ENCODE measurements at places on chromosomes 6 and 20.

- DNase-seq = no peak
Observed at GRCh38 chr20:10157549-10157948, 61.1 kb upstream of the SNAP25 start.

- no peak for DNase-seq
Observed at GRCh38 chr6:135088281-135088680, 33.7 kb upstream of the HBS1L start.

DNA sequence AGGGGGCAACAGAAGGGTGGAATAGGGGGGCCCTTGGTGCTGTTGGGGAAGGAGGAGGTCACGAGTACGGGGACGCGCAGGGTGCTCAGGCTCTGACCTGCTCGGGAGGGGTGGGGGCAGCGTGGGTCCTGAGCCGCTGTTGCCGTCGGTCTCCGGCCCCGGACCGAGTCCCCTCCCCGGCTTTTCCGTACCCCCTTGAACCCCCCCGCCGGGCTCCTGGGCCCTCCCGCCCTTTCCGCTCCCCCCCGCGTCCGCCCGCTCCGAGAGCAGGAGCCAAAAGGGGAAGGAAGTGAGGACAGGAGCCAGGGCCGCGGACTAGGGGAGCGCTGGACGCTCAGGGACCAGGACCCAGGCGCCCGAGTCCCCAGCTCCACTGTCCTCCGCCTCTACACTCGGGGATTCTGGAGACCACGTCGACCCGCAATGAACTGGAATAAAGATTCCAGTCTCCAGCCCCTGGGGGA lies at the start of gene RGL2:
Gene RGL2 (minus strand): TSS at position 170 of the 464 bp plus-strand sequence. CDS start 332 bp downstream, outside the sequence.
- DNase-seq = no peak

- no peak for DNase-seq
Observed at GRCh38 chr6:111461860-111462259, 21.2 kb downstream of the REV3L start.

DNA sequence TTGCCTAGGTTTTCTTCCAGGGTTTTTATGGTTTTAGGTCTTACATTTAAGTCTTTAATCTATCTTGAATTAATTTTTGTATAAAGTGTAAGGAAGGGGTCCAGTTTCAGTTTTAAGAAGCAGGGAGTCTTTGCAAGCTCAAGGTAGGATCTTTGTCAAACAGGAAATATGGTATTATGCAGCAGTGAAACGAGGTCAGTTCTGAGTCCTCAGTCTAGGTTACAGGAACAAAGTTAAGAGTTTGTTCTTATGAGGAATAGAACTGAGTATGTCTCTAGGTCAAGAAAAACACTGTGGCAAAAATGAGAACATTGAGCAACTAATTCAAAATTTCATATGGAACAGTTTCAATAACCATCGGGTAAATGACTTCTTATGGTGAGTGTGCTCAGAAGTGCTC lies 63.6 kb downstream of the GCLC start:
- no peak for DNase-seq

DNA sequence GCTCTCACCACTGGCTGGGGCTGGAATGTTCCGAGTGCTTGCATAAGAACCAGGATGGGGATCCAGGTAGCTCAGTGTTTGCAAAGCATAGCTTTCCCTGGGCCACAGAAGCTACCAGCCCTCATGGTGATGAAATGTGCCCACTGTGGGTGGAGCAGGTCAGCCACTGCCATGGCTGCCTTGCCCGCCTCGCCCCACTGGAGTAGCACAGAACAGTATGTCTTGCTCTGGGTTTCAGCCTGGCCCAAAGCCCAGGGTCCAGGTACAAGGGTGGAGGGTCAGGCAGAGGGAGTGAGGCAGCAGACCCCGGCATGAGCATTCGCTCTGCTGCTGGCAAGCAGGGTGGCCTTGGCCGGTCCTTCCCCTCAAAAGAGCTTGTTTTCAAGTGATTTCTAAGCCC lies 34.7 kb downstream of the KCNK17 start:
- DNase-seq = no peak

GRCh38 chr6:15522427-15522826 lies 140.4 kb downstream of the DTNBP1 start:
- DNase-seq = no peak

GRCh38 chr6:42520786-42521607 lies 42.8 kb upstream of the UBR2 start:
- no peak for DNase-seq

- no peak for DNase-seq
Observed at GRCh38 chr20:39563349-39563748, 601.2 kb downstream of the DHX35 start.

DNA sequence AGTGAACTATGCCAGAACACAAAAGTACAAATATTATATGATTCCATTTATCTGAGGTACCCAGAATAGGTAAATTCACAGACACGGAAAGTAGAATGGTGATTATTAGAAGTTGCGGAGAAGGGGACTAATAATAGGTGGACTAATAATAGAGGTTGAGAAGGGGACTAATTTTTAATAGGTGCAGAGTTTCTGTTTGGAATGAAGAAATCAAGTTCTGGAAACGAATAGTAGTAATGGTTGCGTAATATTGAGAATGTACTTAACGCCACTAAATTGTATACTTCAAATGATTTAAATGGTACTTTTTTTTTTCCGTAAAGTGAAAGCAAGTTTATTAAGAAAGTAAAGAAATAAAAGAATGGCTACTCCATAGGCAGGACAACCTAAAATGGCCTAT lies 33.2 kb downstream of the B4GALT5 start:
- no peak for DNase-seq

GRCh38 chr20:53413186-53413631 lies 180.4 kb downstream of the ZNF217 start:
- DNase-seq = peak; percentile 55

- DNase-seq = no peak
Observed at GRCh38 chr6:158667360-158667981, 17.6 kb downstream of the SYTL3 start.

DNA sequence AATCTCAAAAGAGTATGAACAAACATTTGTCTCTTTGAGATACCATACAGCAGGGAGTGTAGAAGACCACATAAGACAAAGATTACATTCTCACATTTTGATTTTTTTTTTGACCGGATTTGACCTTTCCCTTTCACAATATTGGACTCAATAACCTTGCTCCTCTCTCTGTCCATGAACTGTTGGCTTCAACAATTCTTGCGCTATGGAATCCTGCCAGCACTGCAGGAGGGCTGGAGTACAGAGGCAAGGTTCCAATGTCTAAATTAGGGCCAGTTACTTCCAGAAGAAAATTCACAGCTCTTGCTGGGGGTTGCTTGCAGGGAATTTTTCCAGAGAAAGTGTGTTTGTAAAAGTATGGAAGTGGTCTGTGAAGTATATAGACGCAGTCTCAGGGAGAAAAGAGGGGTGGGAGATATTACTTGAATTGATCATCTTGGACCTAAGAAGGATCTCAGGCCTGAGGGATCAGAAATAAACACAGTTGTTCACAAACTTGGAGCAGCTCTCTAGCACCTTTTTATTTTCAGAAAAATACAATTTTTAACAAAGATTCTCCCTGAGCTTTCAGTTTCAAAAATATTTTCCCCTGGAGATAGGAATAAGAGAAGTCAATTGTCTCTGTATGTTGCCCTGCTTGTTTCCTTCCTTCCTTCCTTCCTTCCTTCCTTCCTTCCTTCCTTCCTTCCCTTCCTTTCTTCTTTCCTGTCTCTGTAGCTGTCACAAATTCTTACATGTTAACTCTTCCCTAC lies 765.9 kb downstream of the BCKDHB start:
- DNase-seq = no peak

DNA sequence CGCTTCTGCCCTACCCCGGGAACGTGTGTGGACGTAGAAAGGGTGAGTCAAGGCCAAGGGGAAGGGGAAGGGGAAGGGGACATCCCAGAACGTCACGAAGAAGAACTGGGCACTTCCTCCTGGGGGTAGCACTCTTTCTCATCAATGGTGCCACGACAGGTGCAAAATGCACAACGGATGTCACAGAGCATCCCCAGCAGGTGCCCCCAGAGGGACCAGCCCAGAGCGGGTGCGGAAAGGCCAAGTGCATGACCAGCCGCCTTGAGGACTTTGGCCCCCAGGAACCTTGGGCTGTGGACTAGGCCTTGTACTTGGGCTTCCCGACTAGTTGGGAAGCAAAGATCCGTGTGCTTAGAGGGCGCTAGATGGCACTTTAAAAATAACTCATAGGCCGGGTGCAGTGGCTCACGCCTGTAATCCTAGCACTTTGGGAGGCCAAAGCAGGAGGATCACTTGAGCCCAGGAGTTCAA lies 12.1 kb upstream of the SRC start:
- DNase-seq = no peak

- DNase-seq = no peak
Observed at GRCh38 chr6:139378882-139379341, 4.5 kb upstream of the CITED2 start.

- DNase-seq = no peak
Observed at GRCh38 chr6:156163311-156163710, 613.9 kb upstream of the ARID1B start.

- no peak for DNase-seq
Observed at GRCh38 chr20:22459754-22460153, 124.6 kb downstream of the FOXA2 start.

- no peak for DNase-seq
Observed at GRCh38 chr6:164897523-164898235, 411.7 kb downstream of the C6orf118 start.

DNA sequence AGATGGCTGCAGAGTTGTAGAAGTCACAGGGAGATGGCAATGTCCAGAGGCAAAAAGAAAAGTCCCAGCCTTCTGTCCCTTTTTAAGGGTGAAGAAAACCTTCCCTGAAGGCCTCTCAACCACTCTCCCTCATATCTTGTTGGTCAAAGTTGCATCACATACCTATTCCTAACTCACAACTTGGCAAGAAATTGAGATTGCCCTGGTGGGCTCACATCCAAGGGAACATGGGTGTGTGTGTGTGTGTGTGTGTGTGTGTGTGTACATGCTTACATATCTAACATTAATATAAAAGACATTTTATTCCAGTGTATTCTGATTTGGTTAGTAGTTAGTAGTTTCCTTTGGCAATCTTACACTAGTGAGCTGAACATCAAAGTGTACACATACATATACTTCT lies 144.3 kb upstream of the SALL4 start:
- no peak for DNase-seq

DNA sequence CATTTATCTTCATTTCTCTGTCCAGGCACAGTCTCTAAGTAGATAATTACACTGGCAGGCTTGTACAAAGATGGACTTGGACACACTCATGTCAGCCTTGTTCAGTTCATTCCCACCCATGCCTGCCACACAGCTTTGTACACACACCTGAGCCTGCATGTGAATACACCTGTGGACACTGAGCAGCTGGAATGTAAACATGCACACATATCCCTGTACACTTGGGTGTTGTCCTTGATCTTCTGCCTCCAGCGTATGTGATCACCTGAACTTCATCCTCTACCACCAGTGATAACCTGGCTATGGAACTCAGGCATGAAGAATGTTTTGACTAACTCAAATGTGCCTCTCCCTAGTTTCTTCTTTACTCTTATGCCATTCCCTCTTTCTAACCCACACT lies 190.6 kb downstream of the DHX35 start:
- DNase-seq = no peak

DNA sequence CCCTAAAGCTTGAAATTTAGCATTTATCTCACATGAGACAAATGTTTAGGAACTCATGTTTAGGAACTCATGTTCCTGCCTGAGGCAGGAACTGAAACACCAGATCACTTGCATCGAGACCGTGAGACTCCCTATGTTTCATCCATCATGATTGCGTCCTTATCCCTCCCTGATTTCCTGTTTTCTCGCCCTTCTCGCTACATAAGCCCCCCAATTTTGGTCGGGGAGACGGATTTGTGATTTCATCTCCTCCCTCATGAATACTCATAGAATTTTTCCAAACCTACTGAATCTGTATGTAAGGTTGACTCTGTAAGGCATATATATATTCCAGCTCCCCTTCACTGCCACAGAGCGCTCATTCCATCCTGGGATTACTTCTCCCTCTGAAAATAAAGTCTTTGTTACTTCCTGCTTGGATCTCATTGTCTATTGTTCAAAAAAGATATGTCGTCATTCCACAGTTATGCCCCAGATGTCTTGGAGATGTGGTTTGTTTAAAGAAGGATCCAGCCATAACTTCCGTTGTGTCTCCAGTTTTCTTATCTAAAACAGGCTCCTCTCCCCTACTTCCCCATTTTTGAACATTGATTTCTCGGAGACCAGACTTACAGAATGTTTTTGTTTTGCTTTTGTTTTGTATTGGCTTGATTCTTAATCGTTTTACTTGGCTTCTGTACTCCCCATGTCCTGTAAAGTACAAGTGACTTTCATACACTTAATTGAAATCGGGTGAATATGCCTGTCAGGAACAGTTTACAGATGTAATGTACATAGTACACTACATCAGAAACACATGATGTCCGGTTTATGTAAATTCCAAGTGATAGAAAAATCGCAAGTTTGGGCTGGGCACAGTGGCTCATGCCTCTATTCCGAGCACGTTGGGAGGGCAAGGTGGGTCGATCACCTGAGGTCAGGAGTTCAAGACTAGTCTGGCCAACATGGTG lies 118.7 kb downstream of the HFE start:
- DNase-seq = no peak

DNA sequence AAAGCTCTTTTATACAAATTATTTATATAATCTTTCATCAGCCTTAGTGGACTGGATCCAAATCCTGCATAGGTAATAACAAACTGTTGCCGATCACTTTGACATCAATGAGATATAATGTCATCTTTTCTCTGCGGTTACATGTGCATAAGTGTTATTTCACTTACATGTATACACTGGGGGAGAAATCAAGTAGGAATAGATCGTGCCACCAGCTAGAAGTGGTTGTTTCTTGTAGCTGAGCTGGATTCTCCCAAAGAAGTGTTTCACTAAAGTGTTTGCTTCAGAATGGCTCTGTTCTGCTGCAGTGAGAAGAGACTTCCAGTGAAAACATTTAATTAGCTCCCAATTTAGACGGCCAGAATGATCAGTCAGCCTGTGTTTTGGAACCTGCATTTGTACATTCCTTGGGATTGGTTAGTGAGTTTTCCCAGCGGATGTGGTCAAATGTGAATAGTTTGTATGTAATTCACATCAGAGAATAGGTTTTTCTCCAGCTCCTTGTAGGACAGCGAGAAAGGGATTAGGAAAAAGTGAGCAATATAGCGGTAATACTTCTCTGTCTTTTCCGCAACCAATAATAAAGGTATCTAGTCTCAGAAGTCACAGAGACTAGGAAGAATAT lies 163.1 kb upstream of the CCN2 start:
- no peak for DNase-seq

GRCh38 chr20:44603327-44603726 lies 20.9 kb downstream of the PKIG start:
- no peak for DNase-seq

Measured in liver (tissue), 10 donors.